ENCODE measurements at places on chromosomes 7 and 10.

- no peak for DNase-seq
These were observed 179.2 kb upstream of the NAMPT start for GRCh38 chr7:106463851-106464611.

- no peak for DNase-seq
These were observed 38.6 kb downstream of the ELFN1 start for GRCh38 chr7:1708596-1709251.

GRCh38 chr10:43395571-43396060 lies 13.4 kb downstream of the HNRNPF start:
- DNase-seq: no peak

GRCh38 chr7:54397836-54398612 lies 144.2 kb upstream of the VSTM2A start:
- no peak for DNase-seq

DNA sequence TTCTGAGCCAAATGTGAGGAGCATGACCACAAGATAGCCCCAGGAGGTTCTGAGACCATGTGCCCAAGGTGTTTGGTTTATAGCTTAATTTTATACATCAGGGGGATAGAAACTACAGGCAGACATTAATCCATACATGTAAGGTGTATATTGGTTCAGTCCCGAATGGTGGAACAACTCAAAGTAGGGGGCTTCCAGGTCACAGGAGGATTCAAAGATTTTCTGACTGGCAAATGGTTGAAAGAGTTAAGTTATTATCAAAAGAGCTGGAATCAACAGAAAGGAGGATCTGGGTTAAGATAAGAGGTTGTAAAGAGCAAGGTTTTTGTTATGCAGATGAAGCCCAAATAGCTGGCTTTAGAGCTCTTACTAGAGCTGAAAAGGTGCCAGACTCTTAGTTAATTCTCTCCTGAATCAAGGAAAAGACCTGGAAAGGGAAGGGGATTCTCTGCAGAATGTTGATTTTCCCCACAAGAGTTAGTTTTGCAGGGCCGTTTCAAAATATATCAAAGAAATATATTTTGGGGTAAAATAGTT lies 640.0 kb downstream of the IPMK start:
- DNase-seq: no peak

- no peak for DNase-seq
These were observed 28.7 kb downstream of the GBF1 start for GRCh38 chr10:102274062-102274461.

- no peak for DNase-seq
These were observed 50.6 kb downstream of the HIPK2 start for GRCh38 chr7:139727151-139727705.

DNA sequence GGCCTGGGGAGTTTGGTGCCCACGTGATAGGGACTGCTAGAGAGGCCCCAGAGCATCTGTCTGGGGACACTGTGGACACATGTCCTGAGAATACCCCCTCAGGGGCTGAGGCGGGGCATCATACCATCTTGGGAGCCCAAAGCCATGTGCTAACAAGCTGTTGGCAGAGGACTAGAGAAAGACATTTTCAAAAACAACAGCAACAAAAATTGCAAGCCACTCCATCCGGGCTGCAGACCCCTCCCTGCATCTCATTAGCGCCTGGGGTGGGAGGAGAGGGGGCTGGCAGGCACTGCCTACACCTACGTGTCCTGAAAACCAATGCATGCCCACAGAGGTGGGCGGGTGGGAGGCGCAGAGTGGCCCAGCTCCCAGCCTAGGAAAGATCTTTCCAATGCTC lies 507.4 kb upstream of the PODXL start:
- DNase-seq: no peak

- no peak for DNase-seq
These were observed 83.1 kb upstream of the IGFBP3 start for GRCh38 chr7:46003896-46004875.

GRCh38 chr7:153698046-153698445 lies 354.2 kb upstream of the DPP6 start:
- no peak for DNase-seq

DNA sequence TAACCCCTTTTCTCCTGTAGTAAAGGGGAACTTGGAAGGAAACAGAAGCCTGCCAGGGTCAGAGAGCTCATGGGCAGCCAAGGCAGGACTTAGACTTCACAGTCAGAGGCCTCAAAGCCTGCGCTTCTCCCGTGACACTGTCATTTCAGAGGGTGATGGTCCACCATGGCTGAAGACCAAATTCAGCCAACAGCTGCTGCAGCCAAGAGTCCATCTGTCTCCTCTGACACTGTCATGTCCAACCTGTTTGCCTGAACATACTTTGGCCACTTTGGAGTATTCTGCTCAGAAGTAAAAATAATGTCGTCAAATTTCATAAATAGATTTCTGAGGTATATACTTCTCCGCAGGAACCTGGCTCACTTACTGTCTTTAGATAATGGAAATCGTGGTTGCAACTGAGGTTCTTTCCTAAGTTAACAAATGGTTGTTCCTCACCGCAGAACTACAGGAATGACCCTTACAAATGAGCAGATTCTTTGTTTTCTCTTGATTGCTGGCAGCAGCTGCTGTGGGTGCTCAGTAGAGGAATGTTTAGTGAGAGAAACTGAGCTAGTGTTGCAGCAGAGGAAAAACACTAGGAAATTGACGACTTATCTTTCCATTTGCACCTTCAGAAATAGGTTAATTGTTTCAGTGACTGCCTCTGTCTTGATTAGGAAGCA lies 626.5 kb downstream of the SDK1 start:
- DNase-seq: no peak

DNA sequence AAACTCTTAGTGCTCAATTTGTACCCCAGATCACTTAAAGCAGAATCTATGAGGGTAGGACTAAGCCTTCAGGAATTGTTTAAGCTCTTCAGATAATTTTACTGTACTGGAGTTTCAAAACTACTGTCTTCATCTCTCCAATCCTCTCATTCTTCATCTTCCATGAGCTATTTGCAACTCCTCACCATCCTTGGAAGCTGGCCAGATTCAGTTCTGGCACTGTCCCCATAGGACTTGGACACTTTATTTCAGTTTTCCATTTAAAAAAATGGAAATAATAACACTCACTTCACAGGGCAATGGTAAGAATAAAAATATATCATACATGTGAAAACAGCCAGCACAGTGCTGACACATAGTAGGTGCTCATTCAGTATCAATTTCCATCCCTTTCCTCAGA lies 74.6 kb downstream of the PPP1R17 start:
- no peak for DNase-seq

DNA sequence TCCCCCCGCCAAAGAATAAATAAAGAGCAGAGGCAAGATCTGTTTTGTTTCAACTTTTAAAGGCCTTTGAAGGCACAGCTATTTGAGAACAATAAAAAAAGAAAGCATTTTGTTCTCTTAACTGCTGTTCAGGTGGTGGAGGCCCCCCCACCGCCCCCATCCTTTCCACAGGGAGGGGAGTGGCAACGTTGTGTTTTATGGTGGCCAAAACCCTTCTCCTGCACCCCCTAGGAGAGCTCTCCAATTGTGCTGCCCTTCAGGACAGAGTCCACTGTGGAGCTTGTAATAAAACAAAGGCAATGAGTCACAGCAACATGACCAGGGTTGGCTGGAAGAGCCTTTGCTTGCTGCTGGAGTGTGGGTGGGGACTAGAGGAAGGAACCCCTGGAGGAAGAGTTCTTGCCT lies 987.9 kb downstream of the KCNMA1 start:
- DNase-seq: no peak

GRCh38 chr7:91088156-91088555 lies 176.1 kb upstream of the FZD1 start:
- no peak for DNase-seq

GRCh38 chr7:92781117-92781720 lies 55.2 kb downstream of the CDK6 start:
- DNase-seq: no peak

- DNase-seq: no peak
These were observed 7.9 kb downstream of the STMP1 start for GRCh38 chr7:135670179-135670578.

GRCh38 chr7:31335884-31336201 lies 4.7 kb downstream of the NEUROD6 start:
- no peak for DNase-seq

DNA sequence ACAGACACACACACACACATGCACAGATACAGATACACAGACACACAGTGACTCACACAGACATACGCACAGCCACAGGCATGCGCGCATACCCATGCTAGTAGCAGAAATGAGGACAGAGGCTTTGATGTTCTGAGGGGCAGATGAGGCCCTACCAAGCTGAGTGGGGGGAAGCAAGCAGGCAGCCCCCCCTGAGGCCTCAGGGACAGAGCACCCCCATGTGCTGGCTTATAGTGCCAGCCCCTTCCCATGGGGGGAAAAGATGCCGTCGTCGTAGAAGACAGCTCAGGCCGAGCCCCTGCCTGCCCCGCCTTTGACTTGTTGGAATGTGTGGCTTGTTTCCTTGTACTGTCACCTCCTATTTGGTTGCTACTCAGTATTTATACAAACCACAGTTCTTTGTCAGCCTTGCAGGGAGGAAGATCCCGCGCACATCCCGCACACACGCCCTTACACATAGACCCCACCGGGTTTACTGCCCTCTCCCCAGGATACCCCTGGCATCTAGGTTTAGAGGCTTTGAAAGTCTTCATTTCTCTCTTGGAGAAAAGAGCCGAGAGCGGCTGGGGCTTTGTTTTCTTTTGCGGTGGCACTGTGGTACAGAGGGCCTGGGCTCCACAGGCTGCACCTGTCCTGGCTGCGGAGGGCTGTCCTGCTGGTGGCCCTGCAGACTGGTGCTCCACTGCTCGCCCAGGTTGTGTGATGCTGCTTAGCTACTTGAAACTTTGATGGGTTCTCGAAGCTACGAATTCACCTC lies 112.5 kb downstream of the DOCK1 start:
- DNase-seq: no peak

GRCh38 chr7:95367606-95368005 lies 28.6 kb downstream of the PON3 start:
- no peak for DNase-seq

- no peak for DNase-seq
These were observed 171.6 kb upstream of the NPSR1 start for GRCh38 chr7:34486371-34486770.

GRCh38 chr7:412313-412710 lies 107.3 kb downstream of the PDGFA start:
- DNase-seq: no peak

DNA sequence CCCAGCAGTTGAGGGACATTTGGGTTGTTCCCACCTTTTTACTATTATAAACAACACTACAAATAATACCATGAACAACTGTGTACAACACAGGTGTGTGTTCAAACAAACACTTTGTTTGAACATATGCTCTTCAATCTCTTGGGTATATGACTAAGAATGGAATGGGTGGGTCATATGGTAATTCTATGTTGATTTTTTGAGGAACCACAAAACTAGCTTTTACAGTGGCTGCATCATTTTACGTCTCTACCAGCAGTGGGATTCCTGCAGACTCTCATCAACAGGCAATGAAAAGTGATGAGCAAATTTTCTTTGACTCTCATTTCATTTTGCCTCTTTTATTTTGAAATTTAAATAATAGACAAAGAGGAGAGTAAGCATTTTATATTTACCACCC lies 116.9 kb upstream of the KLF14 start:
- DNase-seq: no peak

DNA sequence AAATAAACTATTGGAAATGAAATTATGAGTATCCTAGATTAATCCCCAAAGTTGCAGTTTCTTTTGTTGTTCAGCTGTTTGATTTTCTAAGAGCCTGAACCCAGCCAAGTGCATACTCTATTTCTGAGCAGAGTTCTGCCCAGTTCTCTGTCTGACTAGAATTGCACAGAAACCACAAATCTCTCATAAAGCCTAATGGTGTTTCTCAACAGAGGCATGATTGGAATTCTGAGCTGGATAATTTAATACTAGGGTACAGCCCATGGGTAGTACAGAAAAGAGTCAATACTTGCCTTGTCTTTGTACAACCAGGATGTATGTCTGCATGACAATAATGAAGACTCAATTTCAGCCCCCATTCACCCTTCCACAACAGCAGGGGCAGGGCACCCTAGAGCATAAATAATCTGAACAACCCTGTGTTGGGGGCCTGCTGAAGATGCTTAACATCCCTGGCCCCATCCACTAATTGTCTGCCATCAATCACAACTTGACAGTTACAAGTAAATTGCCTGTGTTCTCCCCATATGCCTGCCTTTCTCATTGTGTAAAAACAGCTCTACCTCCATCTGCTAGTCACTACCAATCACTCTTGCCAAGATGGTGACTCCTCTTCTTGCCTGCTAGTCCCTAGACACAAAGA lies 114.4 kb downstream of the NPSR1 start:
- DNase-seq: no peak

DNA sequence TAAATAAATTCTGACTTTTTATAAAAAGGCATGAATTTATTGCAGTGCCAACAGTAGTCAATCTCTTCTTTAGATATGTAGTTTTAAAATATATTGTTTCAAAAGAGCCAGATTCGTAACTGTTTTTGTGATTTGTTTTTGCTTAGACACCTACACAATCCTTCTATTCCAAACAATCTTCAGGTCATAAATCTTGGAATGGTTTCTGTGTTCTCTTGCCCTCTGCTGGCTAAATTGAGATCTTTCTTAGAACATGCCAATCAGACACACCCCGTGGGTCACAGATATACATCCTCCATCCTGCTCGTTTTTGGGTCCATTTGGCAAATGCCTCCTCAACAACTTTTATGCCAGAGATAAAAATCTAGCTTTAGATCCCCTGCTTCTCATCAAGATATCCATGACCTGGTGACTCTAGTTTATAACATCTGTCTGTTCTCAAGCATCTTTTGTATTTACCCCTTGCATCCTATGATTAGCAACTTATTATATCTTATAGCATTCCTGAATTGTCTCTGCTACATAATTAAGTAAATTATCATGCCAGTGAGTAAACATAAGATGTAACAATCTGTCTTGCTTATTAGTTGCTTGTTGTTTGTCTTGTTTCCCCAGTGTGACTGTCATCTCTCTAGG lies 35.3 kb upstream of the IFRD1 start:
- DNase-seq: no peak

DNA sequence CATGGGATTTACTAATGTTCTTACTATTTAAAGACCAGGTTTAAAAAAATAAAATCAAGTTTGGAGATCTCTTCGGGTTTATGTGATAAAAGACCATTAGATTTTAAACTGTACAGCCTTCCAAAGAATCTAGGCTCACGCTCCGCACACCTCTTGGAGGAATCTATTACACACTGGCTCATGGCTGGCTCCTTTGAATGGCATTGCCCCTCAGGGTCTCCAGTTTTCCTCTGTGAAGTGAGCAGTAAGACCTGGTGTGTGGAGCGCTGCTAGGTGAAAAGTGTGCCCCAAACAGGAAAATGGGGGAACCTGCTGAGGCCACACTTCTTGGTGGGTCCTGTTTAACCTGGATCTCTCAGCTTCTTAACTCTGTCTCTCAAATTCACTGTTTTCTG lies 142.3 kb downstream of the KAT6B start:
- DNase-seq: no peak

DNA sequence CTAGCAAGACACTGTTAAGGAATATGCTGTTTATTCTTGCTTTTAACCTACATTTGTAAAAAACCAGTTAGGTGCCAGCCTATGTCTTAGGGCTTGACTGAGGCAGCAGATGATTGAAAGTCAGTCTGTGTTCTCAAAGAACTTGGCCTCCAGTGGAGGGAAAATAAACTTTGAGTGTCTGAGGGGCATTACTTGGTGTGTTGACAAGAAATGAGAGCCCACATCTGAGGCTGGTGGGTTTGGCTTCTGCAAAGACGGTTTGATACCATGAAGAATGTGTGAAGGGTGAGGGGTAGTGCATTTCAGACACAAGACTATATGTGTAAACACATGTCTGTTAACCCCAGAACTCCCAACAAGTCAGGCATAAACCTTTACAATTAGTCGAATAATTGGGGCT lies 28.5 kb downstream of the CCSER2 start:
- no peak for DNase-seq

Measured in stimulated activated CD4-positive, alpha-beta T cell treated with anti-CD3 and anti-CD28 coated beads, Interleukin-1b, Interleukin-23, amount 100 ng/mL, for 24 hours (primary cell).